Suprapubic skin (tissue), 4 donors: ENCODE measurements at places on chromosomes 2 and 18. TPM values are rescaled to one million over a fixed set of nuclear protein-coding genes. Genes with fewer than 3 reads are reported as not detected.

DNA sequence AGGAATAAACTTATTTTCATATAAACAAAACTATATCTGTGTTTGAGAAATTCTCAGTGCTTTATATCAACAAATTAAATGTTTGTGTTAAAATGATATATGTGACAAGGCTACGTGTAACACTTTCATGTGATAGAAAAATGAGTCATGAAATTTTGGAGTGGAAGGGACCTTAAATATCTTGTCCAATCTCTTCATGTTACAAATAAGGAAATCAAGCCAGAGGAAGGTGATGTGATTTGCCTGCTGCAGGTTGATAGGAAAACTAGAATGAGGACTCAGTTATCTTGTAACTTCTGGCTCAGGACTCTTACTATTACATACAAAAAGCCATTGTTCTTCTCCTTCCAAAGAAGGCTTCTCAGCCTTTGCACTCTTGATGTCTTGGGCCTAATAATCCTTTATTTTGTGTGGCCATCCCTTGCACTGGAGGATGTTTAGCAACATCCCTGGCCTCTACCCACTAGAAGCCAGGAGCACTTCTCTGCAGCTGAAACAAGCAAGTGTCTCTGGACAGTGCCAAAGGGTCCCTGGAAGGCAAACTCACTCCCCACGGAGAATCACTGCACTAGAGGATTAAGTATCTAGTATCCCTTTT lies 43.0 kb upstream of the NARS1 start:
- DNase-seq = no peak

GRCh38 chr18:3667255-3668137 lies 217.5 kb downstream of the TGIF1 start:
- DNase-seq = no peak

The CTAGE1 gene
- not detected for total RNA-seq

- DNase-seq = no peak
These were observed 616.8 kb upstream of the VRK2 start for GRCh38 chr2:57429831-57430230.

DNA sequence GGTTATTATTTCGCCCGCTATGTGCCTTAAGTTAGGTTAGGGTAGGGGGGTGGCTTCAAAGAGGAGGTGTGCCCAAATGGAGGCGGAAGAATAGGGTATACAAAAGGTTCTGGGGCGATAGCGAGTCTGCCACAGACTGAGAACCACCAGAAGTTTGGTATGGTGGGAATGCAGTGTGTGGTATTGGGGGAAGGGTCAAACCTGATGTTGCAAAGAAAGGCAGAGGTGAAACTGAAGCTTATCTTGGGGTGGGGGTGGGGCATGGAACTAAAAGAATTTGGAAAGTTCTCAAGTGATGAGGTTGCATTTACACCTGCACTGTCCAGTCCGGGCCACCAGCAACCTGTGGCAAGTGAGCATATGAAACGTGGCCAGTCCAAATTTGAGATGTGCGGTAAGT lies 11.8 kb upstream of the CCBE1 start:
- DNase-seq = no peak
